B cell (primary cell): ENCODE measurements at places on chromosomes 6 and 20. TPM values are rescaled to one million over a fixed set of nuclear protein-coding genes. Genes with fewer than 3 reads are reported as not detected.

KHDC1 gene
- 2.9 and 3.5 TPM in 2 replicates for total RNA-seq

DNA sequence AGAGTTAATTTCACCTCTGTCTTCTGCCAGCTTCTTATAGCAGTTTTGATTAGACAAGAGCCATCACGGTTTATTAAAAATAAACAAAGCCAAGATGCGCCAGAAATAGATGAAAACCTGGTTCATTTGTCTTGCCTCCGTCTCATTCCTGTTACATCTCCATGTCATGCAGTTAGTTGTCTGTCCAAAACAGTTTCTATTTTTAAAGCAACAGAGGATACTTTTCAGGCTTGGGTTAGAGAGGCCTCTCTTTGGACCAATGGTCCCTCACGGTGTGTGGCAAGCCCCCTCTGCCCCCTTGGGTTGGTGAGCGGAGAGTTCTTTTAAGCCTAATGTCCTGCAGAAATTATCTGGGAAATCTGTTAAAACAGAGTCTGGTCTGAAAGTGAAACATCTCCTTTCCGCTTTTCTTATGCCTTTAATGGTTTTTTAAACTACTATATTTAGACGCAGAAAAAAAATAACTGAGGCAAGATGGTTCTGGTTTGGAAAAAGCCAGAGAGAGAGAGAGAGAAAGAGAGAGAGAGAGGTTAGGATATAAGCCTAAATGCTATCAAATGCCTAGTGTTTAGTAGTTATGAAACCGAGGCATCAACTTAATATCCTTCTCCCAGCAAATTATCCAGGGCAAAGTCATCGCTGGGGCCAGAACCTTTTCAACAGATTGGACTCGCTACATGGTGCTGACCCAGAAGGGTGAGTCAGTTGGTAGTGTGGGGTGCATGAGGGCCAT, 64.5 kb downstream of the ZDHHC14 start:
- DNase-seq: no peak

FLRT3 gene
- 0.17 TPM in 1 of 2 replicates, not detected in the other for total RNA-seq

CCN6 gene
- not detected in 2 replicates for total RNA-seq

- DNase-seq: no peak
Measured at GRCh38 chr6:12163744-12164507, 126.2 kb upstream of the EDN1 start.

MRAP2 gene
- total RNA-seq: not detected in 2 replicates

GINM1 gene
- total RNA-seq: 22.1 and 23.0 TPM in 2 replicates

GRCh38 chr6:5125152-5126006, 40.2 kb downstream of the PPP1R3G start:
- no peak for DNase-seq

- DNase-seq: no peak
Measured at GRCh38 chr6:85569323-85569722, 24.3 kb downstream of the SNX14 start.

DNA sequence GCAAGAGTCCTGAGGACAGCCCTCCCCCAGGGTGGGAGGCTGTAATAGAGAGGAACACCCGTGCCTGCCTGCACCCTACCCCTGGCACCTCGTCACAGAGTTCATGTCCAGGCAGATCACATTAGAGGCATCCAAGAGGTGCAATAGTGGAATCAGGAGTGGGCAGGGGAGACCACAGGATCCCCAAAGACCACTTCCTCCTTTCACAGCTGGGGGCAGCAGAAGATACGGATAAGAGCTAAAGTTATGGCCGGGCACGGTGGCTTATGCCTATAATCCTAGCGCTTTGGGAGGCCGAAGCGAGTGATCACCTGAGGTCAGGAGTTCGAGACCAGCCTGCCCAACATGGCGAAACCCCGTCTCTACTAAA, 1.5 kb upstream of the CAPN11 start:
- no peak for DNase-seq

GRCh38 chr20:24996449-24997377, 4.2 kb upstream of the APMAP start:
- no peak for DNase-seq

- DNase-seq: no peak
Measured at GRCh38 chr6:38404900-38405556, 234.7 kb downstream of the BTBD9 start.

BIRC7 gene
- not detected in 2 replicates for total RNA-seq

DNA sequence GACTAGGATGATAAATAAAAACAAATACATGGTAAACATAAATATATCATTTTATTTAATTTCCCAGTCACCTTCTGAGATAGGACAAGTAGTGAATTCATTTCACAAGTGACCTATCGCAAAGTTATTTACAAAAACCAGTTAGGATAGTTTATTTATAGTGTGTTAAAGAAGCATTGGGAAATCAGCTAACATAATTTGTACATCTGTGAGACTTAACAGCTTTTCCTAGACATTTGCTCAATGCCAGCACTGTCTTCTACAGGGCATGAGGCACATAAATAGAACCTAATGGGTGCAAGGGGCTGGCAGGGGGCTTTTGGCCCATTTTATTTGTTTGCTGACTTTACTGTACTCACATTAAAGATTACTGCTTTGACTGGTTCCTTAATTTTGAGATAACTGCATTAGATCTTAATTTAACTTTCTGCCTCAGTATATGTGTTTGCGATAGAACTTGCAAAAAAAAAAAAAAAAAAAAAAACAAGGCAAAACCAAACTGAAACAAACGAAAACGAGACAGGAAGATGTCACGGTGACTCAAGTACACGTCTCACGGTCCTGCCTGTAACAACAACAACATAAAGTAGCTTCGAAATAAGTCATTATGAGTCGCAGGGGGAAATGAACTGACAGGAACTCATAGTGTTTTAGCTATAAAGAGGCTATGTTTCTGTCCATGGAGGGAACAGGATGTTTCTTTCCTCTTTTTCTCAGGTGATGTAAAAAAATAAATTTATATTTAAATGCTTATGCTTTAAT, 133.7 kb upstream of the GMDS start:
- DNase-seq: no peak

DNA sequence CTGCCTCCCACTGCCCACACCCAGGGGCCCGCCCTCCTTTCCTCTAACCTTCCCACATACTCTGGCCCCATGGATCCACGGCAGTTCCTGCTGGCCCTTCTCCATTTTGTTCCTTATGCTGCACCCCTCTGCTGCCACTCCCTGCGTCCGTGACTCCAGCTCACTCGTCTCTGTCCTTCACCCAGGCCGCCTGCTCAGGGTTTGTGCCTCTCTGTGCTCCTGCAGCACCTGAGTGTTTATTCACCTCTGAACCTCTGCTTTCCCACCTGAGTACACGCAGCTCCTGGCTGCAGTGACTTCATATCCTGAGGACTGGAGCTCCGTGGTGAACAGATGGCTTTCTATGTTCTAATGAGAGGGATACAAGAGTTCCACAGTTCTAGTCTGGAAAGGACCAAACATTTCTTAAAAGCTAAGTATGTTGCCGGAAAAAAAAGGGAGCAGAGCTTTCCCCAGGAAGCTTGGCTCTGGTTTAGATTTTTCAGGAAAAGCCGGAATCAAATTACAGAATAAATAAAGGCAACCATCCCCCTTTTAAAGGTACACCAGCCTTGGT, 1.5 kb upstream of the GNRH2 start:
- DNase-seq: no peak

GCLC gene
- 25.8 and 37.8 TPM in 2 replicates for total RNA-seq

RPRD1B gene
- total RNA-seq: 54.9 and 55.9 TPM in 2 replicates

GRCh38 chr6:130928158-130928912, 101.1 kb downstream of the SMLR1 start:
- no peak for DNase-seq

- no peak for DNase-seq
Measured at GRCh38 chr6:15145821-15146220, 100.0 kb upstream of the JARID2 start.

GRCh38 chr6:8707956-8708772, 272.8 kb upstream of the SLC35B3 start:
- no peak for DNase-seq

DNA sequence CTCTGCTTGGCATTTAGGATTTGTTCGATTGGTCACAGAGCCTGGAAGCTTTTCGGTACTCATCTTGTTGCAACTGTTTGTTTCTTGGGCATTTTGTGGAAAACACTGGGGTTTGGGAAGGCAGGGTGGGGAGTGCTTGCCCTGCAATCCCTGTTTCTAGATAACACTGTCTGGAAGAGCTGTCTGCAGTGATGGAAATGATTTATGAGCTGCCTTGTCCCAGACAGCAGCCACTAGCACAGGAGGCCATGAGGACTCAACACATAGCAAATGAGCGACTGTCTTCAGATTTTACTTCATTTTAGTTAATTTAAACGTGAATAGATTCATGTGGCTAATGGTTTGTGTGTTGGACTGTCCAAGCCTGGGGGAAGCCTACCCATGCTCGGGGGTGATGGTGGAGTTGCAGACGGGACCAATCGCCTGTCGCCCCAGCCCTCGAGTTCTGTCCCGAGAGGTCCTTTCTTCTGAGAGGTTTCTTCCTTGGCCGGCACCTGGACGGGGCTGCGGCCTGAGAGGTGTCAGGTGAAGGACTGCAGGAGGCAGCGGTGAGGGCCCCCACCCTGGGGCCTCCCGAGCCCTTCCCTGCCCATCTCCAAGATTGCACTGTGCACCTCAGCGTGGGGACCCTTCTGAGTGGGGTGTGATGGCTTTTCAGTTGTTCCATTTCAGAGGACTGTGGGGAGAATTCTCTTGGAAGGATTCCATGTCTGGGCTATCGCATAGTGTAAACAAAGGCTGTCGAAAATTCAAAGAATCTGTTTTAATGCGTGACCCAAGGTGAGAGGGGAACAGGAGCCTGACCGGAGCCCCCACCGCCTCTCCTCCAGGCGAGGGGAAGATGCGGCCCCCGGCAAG, 55.4 kb downstream of the SMOC2 start:
- DNase-seq: no peak

UBD gene
- total RNA-seq: not detected in 2 replicates

DNA sequence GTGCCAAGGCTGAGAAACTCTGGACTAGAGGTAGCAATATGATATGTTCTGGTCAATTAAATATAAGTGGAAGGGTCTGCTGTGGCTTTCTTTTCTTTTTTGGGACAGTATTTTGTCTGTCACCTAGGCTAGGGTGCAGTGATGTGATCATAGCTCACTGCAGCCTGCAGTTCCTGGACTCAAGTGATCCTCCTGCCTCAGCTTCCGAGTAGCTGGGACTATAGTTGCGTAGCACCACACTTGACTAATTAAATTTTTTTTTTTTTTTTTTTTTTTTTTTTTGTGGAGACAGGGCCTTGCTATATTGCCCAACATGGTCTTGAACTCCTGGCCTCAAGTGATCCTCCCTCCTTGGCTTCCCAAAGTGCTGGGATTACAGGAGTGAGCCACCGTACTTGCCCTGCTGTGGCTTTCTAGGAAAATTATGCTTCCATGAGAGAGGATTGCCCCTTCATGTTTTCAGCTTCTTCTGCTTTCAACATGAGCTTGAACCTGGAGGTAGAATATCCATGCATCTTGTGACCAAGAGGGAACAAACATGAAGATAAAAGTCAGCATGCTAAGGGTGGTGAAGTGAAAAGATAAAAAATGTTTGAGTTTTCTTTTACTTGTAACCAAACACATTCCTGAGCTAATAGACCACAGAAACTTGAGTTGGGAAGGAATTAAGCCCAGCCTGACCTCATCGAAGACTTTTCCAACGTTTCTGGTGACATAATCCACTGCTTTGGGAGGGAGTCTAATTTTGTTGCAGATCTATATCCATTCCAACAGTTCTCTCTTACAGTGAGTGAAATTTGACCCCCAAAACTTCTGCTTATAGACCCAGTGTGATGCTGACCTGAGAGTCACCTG, 75.1 kb downstream of the CARMIL1 start:
- no peak for DNase-seq

DNA sequence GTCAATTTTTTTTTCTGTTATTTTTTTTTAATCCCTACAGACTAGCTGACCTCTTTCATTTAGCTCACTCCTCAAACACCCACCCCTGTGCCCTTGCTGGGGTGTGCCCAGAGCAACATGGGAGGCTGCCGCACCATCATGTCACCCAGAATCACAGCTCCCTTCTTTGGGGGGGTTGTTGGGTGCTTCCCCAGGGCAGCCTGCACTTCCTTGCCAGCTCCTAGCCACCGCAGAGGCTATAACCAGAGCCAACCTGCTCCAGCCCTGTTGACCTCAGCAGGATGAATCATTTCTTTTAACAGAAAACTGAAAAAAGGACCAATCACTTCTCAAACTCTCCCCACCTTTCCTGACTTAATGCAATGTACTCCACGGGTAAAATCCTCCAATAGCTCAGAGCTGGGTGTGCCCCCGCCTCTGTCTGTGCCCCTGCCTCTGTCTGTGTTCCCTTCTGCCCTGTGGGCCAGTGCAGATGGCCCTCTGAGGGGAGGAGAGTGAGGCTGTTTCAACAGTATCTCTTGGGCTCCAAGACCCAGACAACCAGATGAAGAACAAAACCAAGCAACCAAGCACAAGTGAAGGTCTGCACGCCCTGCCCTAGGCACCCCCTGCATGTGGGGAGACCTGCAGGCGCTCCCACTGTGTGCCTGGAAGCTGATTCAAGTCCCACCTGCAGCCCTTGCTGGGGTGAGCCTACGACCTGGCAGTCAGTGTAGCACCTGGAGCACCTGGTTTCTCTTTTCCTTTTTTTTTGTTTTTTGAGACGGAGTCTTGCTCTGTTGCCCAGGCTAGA, 67.7 kb downstream of the PYGB start:
- DNase-seq: no peak

- DNase-seq: no peak
Measured at GRCh38 chr6:50973464-50973863, 154.8 kb downstream of the TFAP2B start.

GRCh38 chr20:19964289-19965265, 52.6 kb upstream of the NAA20 start:
- DNase-seq: no peak

DNA sequence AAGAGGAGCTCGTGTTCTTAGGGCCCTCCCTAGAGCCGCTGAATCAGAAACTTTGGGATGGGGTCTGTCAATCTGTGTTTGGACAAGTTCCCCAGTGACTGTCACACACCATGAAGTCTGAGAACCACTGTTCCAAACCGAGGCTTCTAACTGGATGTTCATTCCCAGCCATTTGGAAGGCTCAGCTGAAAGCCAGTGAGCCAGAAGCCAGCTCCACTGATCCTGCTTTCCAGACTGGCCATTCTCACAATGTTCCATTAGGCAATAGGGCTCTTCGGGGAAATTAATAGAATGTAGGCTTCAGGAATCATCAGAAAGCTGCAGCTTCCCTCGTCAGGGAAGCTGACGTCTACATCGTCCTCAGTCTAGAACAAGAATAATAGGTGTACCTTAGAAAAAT, 90.8 kb upstream of the QKI start:
- DNase-seq: no peak
